ENCODE measurements at places on chromosomes 6 and 20. TPM values are rescaled to one million over a fixed set of nuclear protein-coding genes. Genes with fewer than 3 reads are reported as not detected.

DNA sequence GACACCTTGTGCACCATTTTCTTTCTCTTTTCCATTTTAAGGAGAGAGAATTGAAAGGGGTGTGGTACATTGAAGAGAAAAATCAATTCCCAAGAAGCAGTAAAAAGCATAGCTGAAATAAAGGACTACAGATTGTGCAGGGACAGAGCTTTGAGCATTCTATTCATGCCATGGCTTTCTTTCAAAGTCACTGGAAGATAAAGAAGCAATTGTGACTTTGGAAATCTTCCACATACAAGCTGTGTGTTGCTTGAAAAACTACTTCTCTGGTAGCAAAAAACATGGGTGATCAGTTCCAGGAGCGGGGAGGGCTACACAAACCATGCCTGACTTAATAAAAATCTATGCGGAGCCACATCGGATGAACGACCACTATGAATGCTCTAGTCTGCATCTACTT is 230.2 kb upstream of the THEMIS start:
- H3K4me3 ChIP-seq, result no peak overlapping the region
- no peak for DNase-seq
- H3K4me1 ChIP-seq, result no peaks in the 10 kb centered on the region
- H3K27ac ChIP-seq, result no peak overlapping the region
- no peaks in the 10 kb centered on the region for H3K36me3 ChIP-seq
- H3K27me3 ChIP-seq, result no peaks in the 10 kb centered on the region

DNA sequence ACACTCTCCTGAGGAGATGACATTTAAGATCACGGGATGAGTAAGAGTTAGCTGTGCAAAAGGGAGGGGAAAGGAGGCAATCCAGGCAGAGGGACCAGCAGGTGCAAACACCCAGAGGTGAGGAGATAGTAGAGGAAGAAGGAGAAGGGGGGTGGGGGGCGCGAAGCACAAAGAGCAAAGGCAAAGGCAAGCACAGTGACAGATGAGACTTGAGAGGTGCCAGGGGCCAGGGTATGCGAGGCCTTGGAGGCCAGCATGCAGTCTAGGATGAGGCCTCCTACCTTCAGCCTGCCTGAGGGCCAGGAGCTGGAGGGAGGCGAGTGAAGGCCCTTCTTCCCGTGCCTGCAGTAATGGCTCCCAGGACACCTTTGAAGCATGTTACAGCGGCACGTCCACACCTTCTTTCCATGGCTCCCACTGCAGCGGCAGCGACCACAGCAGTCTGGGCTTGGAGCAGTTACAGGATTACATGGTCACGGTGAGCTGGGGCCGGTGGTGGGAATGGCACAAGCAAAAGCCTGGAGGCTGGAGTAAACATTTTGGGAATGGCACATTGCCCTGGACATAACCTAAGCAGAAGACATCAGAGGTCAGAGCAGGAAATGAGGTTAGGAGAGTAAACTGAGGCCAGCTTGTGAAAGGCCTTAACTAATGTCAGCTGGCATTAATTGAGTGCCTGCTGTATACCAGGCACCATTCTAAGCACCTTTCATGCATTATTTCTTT is 18.6 kb downstream of the CCM2L start:
- DNase-seq, result no peak
- H3K4me1 ChIP-seq, result peaks cover 4% of the 10 kb centered on the region
- H3K4me3 ChIP-seq, result no peak overlapping the region

- peaks cover 14% of the 10 kb centered on the region for H3K36me3 ChIP-seq
- no peak overlapping the region for H3K27ac ChIP-seq
- no peak for DNase-seq
- H3K27me3 ChIP-seq, result no peaks in the 10 kb centered on the region
- peaks cover 37% of the 10 kb centered on the region for H3K4me1 ChIP-seq
Observed at GRCh38 chr6:132505158-132505557, 7.8 kb downstream of the STX7 start.

GRCh38 chr6:19895866-19896692 is 58.9 kb downstream of the ID4 start:
- H3K4me3 ChIP-seq, result no peak overlapping the region
- no peaks in the 10 kb centered on the region for H3K36me3 ChIP-seq
- DNase-seq, result no peak
- H3K27ac ChIP-seq, result no peak overlapping the region
- H3K27me3 ChIP-seq, result no peaks in the 10 kb centered on the region
- no peaks in the 10 kb centered on the region for H3K4me1 ChIP-seq

OPRM1 gene
- not detected for total RNA-seq

DNA sequence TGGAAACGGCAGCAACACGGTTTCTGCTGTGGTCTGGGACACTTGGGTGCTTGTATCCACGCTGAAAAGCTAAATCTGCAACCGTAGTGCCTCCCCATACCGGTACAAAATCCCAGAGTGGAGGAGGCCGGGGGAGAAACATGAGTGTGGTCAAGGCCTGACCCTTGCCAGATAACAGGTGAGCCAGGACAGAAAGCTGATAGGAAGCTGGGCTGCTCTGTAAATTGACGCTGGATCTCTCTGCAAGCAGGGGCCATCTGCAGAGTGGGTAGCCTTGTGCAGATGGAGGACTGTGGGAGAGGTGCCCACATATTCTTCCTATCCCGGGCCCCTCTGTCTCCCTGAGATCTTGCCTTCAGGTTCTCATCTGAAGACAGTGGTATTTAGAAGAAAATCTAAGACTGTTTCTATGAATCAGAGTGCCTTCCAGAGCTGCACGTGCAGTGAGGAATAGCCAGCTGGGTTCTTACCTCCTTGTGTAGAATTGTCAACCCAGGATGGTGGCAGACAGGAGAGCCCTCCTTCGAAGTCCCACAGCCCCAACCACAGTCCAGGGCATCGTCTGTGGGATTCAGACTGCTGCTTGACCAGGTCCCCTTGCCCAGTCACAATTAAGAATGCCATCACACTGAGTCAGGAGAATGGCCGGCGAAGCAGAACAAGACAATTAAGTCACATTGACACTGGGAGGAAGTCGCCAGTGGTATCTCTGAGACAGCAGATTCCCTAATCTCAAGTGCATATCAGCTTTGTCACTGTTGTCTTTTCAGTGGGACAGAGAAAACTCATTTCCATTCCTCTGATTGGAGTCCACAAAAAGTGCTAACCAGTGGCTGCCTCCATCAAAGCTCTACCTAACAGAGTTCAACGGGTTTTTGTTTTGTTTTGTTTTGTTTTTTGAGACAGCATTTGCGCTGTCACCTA is 100.0 kb upstream of the RIPOR2 start:
- H3K27ac ChIP-seq, result no peak overlapping the region
- H3K36me3 ChIP-seq, result no peaks in the 10 kb centered on the region
- no peak for DNase-seq
- no peaks in the 10 kb centered on the region for H3K4me1 ChIP-seq
- H3K4me3 ChIP-seq, result peak overlapping the region; percentile 25

DNA sequence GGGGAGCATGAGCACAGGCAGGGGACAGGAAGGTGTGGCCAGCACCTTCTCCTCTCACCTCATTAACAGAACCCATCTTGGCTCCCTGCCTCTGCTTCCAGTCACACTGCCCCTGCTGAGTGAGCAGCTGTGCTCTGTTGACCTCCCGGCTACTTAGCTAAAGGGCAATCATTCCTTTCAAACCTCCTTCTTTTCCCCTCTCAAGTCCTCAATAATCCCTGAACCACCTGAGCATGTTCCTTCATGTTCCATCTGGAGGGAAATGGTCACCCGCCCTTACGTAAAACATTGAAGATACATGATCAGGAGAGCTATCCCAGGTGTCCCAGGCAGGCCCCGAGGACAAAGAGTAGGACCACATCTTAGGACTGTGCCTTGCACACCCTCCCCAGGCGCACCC is 21.7 kb upstream of the MRPS10 start:
- no peak overlapping the region for H3K27ac ChIP-seq
- no peaks in the 10 kb centered on the region for H3K27me3 ChIP-seq
- H3K4me3 ChIP-seq, result no peak overlapping the region
- no peaks in the 10 kb centered on the region for H3K4me1 ChIP-seq

DNA sequence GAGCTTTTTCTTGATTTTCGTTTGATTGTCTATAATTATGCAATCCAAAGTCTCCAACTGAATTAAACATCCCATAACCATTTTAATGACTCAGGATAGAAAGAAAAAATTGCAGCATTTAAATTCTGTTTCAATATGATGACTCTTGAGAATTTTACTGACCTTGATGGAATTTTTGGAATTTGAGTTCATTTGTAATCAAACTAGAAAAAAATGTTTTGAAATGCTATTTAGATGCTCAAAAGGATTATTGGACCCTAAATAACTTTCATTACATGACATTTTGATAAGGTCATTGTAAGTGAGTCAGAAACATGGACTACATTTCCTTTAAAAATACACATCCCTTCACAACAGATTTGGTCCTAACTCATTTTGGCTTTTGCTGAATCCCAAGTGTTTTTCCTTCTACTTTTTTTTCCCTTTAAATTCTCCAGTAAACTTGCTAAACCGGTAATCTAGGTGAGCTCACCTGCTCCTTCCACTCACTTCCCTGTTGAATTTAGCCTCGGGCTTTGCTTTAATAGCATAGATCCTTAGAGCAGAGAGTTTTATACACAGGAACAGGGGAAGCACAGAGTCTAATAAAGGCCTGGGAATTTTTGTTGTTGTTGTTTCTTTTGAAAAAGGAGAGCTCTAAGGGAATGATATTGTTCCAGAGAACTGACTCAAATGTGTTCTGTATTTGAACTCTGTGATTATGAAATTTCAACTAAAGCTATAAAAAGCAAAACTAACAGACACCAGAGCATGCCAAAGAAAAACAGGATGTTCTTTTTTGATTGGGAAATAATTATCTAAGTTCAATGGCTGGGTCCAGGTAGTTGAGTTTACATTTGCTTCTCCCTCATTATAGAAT is 1088.2 kb upstream of the CITED2 start:
- peak overlapping the region; percentile 42 for H3K4me3 ChIP-seq
- peak overlapping the region; percentile 57 for H3K27ac ChIP-seq
- H3K4me1 ChIP-seq, result peaks cover 26% of the 10 kb centered on the region
- H3K36me3 ChIP-seq, result no peaks in the 10 kb centered on the region
- H3K27me3 ChIP-seq, result no peaks in the 10 kb centered on the region

- no peaks in the 10 kb centered on the region for H3K27me3 ChIP-seq
- no peaks in the 10 kb centered on the region for H3K36me3 ChIP-seq
- H3K4me3 ChIP-seq, result no peak overlapping the region
- H3K27ac ChIP-seq, result no peak overlapping the region
- no peaks in the 10 kb centered on the region for H3K4me1 ChIP-seq
- DNase-seq, result no peak
Observed at GRCh38 chr20:32638848-32639247, 34.9 kb downstream of the C20orf203 start.

SLC22A2 gene
- total RNA-seq, result not detected

NKAPL gene
- total RNA-seq, result 1.1 TPM

DNA sequence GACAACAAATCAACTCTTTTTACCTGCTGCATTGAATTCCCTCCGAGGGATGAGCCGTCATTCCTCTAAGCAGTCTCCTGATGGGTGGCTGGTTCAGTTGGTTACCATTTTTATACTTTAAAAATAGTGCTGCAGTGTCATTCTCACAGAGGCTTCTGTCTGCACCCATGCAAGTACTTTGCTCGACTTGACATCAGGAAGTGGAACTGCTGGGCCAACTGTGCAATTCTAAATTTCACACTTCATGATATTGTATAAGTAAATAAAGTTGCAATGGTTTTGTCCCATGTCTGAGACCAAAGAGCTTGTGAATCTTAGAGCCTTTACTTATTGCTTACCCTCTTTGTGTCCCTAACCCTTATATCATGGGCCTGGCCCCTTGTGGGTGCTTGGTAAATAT is 2.5 kb downstream of the BTN3A1 start:
- no peak overlapping the region for H3K4me3 ChIP-seq
- no peak for DNase-seq
- H3K36me3 ChIP-seq, result peaks cover 5% of the 10 kb centered on the region
- no peak overlapping the region for H3K27ac ChIP-seq
